Activated CD8-positive, alpha-beta memory T cell treated with anti-CD3 and anti-CD28 coated beads for 4 hours (primary cell): ENCODE measurements at places on chromosomes 4 and X.

DNA sequence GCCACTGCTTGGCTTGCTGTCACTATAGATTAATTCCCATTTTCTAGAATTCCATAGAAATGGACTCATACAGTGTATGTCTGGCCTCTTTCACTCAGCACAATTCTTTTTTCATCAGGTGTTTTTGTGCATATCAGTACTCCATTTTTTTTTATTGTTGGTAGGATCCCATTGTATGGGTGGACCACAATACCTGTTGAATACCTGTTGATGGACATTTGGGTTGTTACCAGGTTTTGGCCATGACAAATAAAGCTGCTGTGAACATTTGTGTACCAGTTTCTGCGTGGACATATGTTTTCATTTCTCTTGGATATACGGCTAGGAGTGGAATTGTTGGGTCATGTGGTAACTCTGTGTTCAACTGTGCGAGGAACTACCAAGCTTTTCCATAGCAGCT is 14.9 kb downstream of the ZFP92 start:
- no peak for DNase-seq

DNA sequence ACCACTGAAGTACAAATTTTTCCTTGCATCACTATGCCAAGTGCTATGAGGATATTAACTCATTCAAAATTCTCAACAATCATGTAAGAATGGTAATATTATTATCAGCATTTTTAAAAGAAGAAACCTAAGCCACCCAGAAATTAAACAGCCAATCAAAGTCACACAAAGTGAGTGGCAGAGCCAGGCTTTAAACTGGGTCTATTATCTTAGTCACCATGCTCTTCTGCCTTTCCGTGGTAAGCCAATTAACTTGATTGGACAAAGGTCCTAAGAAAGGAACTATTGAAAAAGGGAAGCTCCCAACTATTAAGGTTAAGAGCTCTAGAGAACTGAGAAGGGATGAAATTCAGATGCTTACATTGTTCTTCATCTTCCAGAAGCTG is 111.5 kb downstream of the ASB9 start:
- DNase-seq = no peak

- no peak for DNase-seq
These were observed 34.5 kb upstream of the HELT start for GRCh38 chr4:184983672-184984356.

DNA sequence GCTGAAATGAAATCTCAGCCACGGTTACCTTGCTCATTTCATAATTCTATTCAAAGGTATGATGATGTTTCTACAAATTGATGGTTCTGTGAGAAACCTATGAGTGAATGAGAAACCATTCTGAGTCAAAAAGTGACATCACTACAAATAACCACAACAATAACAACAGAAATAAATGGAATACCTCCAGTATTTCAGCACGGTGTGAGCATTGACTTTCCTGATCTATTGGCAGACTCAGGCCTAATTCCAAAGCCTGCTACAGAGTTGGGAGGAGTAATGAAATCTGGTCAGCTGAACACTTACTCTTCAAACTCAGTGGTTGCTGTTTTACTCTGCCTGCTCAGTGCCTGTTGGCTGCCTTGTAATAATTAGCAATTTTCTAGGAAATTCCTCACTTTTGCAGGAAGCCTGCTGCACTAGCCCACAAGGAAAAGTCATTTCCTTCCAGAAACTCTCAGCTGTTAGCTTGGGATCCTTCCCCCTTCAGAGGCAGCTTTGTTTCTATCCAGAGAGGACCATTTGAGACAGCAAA is 18.8 kb upstream of the SYNPO2 start:
- no peak for DNase-seq

- DNase-seq = no peak
These were observed 718.7 kb upstream of the MAGEB2 start for GRCh38 chrX:29496636-29497180.

- DNase-seq = no peak
These were observed 1038.4 kb upstream of the PABPC4L start for GRCh38 chr4:135239964-135240363.

DNA sequence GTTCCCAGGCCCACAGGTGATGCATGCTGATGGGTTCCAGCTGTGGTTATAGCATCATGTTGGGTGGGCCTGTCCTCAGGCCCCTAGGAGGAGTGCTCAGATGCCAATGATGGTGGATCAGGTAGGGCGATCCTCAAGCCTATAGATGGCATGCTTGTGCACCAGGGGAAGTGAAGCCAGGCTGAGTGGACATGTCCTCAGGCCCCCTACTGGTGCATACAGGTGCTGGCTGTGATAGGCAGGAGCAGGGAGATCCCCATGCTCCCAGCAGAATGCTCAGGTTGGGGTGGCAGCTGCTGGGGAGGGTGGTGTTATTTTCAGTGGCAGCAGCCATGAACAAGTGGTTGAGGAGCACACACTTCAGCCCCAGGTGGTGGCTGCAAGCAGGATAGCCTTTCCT is 96.0 kb downstream of the SMARCA1 start:
- DNase-seq = no peak

DNA sequence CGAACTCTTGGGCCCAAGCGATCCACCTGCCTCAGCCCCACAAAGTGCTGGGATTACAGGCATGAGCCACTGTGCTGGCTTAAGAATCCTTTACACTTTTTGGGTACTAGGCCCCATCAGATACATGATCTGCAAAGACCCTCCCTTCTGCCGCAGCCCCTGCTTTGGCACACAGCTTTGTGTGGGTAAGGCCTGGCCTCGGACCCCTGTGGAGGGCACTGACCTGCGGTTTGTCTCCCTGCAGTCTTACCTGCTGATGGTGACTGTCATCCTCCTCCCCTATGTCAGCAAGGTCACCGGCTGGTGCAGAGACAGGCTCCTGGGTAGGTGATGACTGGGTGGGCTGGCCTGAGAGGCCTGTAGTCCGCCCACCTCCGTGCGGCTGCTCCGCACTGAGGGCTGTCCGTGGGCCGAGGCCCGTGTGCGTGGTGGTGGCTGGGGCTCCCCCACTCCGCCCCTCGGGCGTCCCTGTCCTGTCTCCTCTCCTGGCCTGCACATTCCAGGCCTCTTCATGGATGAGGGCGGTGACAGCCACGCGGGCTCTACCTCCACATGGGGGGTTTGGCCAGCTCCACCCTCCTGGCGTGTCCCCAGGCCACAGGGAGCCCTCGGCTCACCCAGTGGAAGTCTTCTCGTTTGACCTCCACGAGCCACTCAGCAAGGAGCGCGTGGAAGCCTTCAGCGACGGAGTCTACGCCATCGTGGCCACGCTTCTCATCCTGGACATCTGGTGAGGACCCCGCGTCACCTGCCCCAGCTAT is 18.0 kb downstream of the DGKQ start:
- DNase-seq = no peak

- no peak for DNase-seq
These were observed 106.4 kb downstream of the MMRN1 start for GRCh38 chr4:90001023-90001422.

DNA sequence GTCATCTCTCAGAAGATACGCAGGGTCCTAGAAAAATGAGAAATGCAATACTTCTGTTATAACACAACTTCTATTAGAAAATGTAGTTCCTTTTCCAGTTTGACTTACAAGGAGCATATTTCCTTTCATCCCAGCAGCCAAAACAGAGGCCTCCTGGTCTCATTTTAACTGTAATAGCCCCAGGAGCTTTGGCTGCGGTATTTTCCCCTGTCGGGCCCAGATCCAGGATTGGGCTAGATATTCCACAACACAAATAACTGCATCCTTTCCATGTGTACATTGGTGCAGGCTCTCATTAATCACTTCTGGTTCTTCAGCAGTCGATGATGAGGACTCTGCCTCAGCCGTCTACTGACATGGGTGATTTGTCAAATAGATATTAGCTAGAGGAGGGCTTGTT is 166.1 kb downstream of the TENM3 start:
- no peak for DNase-seq

DNA sequence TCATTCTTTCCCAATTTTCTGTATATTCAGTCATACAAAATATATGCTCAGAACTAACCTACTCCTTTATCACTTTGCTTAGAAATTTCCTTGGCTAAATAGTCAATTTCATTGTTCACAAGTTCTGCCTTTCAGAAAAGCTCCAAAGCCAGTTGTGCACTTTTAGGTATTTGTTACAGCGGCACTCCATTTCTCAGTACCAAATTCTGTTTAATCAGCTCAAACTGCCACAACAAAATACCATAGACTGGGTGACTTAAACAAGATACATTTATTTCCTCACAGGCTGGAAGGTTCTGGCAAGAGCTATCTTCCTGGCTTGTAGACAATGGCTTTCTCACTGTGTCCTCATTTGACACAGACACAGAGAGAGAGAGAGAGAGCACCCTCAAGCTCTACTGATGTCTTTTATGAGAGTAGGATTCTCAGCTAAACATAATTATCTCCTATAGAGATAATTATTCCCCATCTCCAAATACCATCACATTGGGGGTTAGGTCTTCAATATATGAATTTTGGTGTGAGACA is 188.8 kb upstream of the FSTL5 start:
- no peak for DNase-seq

- no peak for DNase-seq
These were observed 5.3 kb upstream of the HAND2 start for GRCh38 chr4:173535165-173535902.

- no peak for DNase-seq
These were observed 331.4 kb downstream of the RAPGEF2 start for GRCh38 chr4:159434114-159434870.

GRCh38 chr4:119692001-119692400 is 63.4 kb upstream of the PDE5A start:
- no peak for DNase-seq

- no peak for DNase-seq
These were observed 102.5 kb downstream of the ZNF518B start for GRCh38 chr4:10354746-10355145.

DNA sequence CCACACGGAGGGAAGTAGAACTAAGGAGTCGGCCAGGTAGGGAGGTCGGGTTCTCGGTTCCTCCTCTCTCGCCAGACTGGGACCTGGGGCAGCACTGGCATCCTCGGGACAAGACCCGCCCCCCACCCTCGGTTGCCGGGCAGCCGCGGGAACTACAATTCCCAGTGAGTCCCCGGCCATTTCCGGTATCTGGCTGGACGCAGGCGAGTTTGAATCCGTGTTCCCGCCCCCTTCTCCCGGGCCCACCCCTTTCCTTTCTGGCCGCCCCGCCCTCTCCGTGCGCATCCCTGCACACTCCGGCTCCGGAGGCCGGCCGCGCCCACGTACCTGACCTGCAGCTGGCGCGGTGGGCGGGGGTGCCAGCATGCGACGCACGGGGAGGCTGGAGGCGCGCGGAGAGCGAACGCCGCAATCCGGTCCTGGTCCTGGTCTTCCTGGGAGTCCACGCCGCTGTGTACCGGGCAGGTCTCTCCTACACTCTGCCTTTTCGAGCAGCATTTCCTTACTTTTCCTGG is 10.2 kb upstream of the DLG3 start:
- no peak for DNase-seq

GRCh38 chrX:96183843-96184242 is 500.8 kb upstream of the DIAPH2 start:
- no peak for DNase-seq

DNA sequence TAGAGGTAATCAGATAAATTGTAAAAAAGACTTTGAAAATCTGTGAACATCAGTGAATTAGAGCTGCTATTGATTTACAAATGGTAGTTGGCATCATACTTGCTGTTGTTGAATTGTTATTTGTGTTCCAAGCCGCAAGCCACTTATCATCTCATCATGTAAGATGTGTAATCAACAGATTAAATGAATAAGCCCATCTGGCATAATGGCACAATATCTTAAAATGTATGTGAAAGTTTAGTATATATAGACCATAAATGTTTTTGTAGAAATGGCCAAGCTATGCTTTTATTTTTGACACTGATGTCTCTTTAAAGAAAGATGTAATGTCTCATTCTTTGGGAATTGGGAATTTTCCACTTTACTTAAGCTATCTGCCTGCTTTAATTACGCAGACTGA is 682.6 kb upstream of the GNPDA2 start:
- DNase-seq = no peak

DNA sequence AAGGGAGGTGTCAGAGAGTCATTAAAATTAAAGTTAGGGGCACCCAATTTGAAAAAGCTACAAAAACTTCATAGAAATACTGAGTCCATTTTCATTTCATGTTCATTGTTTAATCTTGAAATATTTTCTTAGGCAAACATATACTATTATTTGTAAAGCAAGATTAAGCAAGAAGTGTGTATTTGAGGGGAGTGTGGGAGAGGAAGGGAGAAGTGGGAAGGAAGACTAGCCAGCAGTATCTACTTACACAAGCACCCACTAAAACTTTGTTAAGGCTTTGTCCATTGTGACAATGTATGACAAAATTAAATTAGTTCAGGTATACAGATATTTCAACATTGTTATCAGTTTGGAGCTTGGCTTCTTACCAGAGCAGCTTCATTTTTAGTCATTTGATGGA is 222.9 kb downstream of the ARHGAP24 start:
- no peak for DNase-seq

DNA sequence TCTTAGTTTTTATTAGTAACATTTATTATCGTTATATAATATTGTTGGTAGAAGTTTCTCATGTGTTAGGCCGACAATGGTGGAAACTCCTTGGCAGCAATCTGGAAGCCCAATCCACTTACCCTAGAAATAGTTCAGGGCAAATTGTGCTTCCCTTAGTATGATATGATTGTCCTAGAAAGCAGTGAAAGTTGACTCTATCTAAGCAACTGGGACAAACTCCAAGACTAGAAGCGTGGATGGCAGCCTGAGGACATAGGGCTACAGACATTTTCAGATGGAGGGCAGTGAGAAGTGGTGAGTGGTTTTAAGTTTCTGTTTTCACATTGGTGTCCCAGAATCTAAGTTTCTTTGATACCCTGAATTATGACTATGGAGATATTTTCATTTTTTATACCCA is 63.3 kb upstream of the TRPC3 start:
- no peak for DNase-seq

- DNase-seq = no peak
These were observed 1997.4 kb downstream of the C4orf33 start for GRCh38 chr4:131093303-131093702.

- no peak for DNase-seq
These were observed 11.3 kb upstream of the MXD4 start for GRCh38 chr4:2273221-2273620.

DNA sequence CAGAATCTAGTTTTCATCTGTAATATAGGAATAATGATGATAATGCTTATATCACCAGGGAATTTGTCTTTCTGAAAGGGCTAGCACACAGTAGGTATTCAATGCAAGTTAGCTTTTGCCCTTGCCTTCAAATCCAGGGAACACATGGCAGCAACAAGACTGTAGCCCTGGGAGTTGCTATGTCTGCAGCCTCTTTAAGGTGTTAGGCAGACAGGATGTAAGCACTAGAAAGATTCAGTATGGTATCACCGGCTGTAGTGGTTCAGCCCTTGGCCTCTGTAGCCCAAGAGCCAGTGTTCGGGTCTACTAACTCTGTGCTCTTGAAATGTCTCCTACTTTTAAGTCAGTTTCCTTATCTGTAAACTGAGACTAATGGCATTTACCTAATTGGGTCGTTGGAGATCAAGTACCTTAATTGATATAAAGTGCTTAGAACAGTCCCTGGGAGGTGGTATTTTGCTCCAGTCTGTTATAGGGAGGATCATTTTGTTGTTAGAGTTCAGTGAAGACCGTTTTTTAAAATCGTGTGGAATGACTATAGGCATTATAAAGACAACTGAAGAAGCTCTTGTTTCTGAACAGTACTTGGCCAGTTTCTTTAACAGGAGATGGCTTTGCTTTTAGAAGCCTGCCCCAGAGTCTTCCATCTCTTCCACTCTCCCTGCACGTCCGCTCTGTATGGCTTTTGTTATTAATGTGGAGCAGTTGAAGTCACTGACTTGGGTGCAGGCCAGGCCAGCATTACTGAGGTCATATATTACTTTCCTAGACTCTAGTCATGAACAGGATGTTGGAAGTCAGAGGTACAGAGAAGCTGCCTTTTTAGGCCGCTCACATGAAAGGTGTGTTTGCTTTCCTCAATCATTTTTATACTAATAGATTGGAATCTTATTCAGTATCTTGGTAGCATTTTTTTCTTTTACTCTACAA is 44.8 kb downstream of the GAB1 start:
- no peak for DNase-seq
